ENCODE measurements at places on chromosomes 1 and 21.

DNA sequence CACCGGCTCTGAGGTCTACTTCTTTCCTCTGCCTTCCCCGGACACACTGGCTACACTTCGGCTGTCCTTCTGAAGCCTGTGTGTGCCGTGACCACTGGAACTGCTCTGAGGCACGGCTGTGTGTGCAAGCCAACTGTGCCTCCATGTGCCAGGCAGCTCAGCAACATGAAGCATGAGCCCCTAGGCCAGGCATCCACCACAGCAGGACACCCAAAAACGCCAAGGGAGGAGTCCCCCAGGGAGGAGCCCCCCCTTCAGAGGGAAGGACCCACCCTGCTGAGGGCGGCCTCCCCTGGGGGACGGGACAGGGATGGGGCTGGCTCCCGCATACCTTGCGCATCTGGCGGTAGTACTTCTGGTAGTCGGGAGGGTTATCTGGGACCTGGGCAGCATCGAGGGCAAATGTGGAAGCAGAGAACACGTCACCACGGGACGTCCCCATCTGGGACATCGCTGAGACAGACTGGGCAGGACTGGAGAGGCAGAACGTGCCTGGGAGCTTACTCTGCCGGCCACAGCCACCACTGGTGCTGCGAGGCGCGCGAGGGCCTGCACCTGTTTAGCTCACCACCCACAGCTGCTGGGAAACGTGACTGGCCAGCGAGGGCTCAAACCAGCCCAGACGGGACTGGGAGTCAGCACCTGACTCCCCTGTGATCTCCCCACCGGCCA lies 20.5 kb downstream of the LSS start:
- H3K36me3 ChIP-seq: peaks cover 66% of the 10 kb centered on the region
- H3K27me3 ChIP-seq: no peaks in the 10 kb centered on the region
- no peak overlapping the region for H3K27ac ChIP-seq
- DNase-seq: no peak
- H3K4me1 ChIP-seq: no peaks in the 10 kb centered on the region

- peaks cover 30% of the 10 kb centered on the region for H3K4me1 ChIP-seq
- H3K27ac ChIP-seq: peak overlapping the region; percentile 95
- H3K36me3 ChIP-seq: peaks cover 14% of the 10 kb centered on the region
- peak overlapping the region; percentile 98 for H3K4me3 ChIP-seq
These were observed 749 bp upstream of the GLUL start for GRCh38 chr1:182392050-182393028.

DNA sequence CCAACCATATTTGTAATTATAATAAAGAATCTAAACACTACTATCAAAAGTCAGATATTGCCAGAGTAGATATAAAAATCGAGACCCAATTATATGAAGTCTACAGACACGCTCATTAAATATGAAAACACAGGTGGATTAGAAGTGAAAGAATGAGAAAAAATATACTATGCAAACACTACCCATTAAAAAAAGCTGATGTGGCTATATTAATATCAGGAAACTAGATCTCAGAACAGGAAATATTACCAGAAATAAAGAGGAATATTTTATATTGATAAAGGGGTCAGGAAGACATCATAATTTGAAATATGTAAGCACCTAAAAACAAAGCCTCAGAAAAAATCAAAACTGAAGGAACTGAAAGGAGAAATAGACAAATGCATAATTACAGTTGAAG lies 88.3 kb downstream of the URB2 start:
- no peak for DNase-seq
- H3K4me1 ChIP-seq: no peaks in the 10 kb centered on the region
- H3K36me3 ChIP-seq: no peaks in the 10 kb centered on the region
- no peaks in the 10 kb centered on the region for H3K27me3 ChIP-seq
- no peak overlapping the region for H3K4me3 ChIP-seq

DNA sequence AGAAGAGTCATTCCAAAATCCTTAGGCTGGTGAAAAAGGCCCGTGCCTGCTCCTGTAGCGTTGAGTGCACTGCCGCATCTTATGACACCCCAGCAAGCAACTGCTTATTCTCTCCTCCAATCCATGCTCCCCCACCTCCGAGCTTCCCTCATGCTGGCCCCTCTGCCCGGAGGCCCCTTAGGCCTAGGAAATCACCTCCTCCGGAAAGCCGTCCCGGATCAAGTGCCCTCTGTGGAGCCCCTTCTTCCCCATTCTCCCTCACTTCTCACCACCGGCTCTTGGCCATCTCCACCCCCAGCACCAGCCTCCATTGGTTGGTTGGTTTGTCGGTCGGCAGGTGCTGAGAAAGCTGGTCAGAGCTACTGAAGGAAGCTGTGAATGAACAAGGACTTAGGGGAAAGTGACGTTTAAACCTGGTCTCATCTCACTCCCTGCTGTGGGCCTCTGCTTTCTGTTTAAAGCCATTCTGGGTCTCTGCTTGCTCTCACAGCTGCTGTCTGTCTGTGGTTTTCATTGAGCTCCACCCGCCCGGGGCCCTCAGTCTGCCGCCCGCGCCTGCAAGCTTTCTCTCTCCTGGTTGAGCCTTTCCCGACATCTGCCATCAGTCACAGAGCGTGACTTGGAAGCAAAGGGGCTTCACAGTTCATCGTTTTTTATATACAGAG lies 122.2 kb downstream of the KCNN3 start:
- no peak for DNase-seq
- no peaks in the 10 kb centered on the region for H3K27me3 ChIP-seq
- H3K4me3 ChIP-seq: peak overlapping the region; percentile 9
- H3K4me1 ChIP-seq: no peaks in the 10 kb centered on the region
- H3K36me3 ChIP-seq: no peaks in the 10 kb centered on the region

DNA sequence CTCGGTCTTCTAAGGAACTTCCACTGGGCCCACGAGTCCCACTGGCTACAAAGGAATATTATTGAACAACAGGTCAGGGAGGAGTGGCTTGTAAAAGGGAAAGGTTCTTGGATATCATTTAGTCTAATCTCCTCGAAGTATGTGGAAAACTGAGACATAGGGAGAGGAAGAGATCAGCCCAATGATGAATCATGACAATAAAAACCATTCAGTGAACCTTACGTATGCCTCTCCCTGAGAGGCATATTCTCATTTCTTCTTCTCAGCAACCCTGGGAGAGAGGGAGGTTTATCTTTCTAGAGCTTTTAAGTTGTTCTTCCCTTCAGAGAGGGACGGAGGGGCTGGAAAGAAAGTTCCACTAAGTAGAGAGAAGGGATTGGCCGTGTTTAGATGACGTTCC lies 5.3 kb upstream of the MOB3C start:
- H3K4me3 ChIP-seq: no peak overlapping the region
- H3K4me1 ChIP-seq: peaks cover 6% of the 10 kb centered on the region
- no peak for DNase-seq
- no peak overlapping the region for H3K27ac ChIP-seq

DNA sequence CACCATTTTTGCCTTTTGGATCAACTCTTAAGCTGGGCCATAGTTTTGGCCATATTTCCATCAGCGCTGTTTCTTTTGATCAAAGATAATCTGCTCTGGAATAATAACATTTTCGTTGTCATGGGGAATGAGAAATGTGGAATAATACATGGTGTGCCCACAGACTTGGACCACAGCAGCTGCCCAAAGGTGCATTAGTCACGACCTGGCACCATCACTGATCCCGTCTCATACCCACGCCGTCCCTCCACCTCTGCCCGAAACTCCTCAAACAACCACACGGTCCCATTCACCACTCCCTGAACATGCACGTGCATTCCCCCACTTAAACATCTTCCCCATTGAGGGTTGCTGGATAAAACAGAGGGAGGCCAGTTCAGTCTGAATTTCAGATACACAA lies 76.9 kb downstream of the SLC66A1 start:
- no peaks in the 10 kb centered on the region for H3K27me3 ChIP-seq
- peaks cover 55% of the 10 kb centered on the region for H3K4me1 ChIP-seq
- no peaks in the 10 kb centered on the region for H3K36me3 ChIP-seq
- H3K27ac ChIP-seq: peak overlapping the region; percentile 53
- no peak overlapping the region for H3K4me3 ChIP-seq

GRCh38 chr1:114718661-114719423 lies 2.3 kb upstream of the NRAS start:
- DNase-seq: no peak
- peaks cover 48% of the 10 kb centered on the region for H3K36me3 ChIP-seq
- H3K4me3 ChIP-seq: no peak overlapping the region
- peaks cover 8% of the 10 kb centered on the region for H3K4me1 ChIP-seq
- H3K27ac ChIP-seq: no peak overlapping the region

GRCh38 chr21:41931041-41931451 lies 22.8 kb downstream of the C2CD2 start:
- H3K27me3 ChIP-seq: no peaks in the 10 kb centered on the region
- peaks cover 18% of the 10 kb centered on the region for H3K4me1 ChIP-seq
- no peak overlapping the region for H3K27ac ChIP-seq
- no peak for DNase-seq
- no peaks in the 10 kb centered on the region for H3K36me3 ChIP-seq
- no peak overlapping the region for H3K4me3 ChIP-seq

GRCh38 chr1:92126088-92126487 lies 45.9 kb downstream of the BTBD8 start:
- no peak overlapping the region for H3K27ac ChIP-seq
- H3K4me3 ChIP-seq: no peak overlapping the region
- no peaks in the 10 kb centered on the region for H3K4me1 ChIP-seq
- no peak for DNase-seq

- peaks cover 4% of the 10 kb centered on the region for H3K36me3 ChIP-seq
- H3K4me1 ChIP-seq: no peaks in the 10 kb centered on the region
- H3K4me3 ChIP-seq: no peak overlapping the region
- DNase-seq: no peak
- no peaks in the 10 kb centered on the region for H3K27me3 ChIP-seq
These were observed 63.0 kb downstream of the RABGAP1L start for GRCh38 chr1:174222166-174222949.

GRCh38 chr1:31765041-31765467 lies 914 bp upstream of the ADGRB2 start:
- no peaks in the 10 kb centered on the region for H3K27me3 ChIP-seq
- H3K36me3 ChIP-seq: no peaks in the 10 kb centered on the region
- no peak overlapping the region for H3K27ac ChIP-seq
- DNase-seq: no peak

GRCh38 chr1:8477166-8477982 lies 159.5 kb downstream of the SLC45A1 start:
- no peaks in the 10 kb centered on the region for H3K27me3 ChIP-seq
- peak overlapping the region; percentile 49 for H3K4me3 ChIP-seq
- peaks cover 31% of the 10 kb centered on the region for H3K4me1 ChIP-seq

DNA sequence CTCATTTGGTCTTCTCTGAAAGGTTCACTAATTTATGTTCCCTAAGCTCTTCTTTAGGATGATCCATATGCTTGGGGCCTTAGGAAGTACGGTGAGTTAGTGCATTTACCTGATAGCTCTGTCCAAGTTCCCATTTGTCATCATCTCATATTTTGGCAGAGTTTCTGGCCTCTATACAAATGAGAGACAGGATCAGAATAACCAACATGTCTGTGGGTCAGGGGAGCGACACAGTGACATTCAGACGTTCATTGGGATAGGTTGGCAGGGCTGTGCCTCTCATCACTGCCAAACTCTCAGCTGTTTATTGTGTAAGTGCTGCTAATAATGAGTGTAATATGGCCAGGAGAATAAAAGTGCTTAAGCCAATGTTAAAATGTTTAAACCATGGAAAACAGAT lies 561.1 kb upstream of the ZRANB2 start:
- H3K4me1 ChIP-seq: peaks cover 3% of the 10 kb centered on the region
- no peaks in the 10 kb centered on the region for H3K27me3 ChIP-seq
- H3K36me3 ChIP-seq: no peaks in the 10 kb centered on the region

Measured in thoracic aorta (tissue), 2 donors.